ENCODE measurements at places on chromosomes 5 and 9.

DNA sequence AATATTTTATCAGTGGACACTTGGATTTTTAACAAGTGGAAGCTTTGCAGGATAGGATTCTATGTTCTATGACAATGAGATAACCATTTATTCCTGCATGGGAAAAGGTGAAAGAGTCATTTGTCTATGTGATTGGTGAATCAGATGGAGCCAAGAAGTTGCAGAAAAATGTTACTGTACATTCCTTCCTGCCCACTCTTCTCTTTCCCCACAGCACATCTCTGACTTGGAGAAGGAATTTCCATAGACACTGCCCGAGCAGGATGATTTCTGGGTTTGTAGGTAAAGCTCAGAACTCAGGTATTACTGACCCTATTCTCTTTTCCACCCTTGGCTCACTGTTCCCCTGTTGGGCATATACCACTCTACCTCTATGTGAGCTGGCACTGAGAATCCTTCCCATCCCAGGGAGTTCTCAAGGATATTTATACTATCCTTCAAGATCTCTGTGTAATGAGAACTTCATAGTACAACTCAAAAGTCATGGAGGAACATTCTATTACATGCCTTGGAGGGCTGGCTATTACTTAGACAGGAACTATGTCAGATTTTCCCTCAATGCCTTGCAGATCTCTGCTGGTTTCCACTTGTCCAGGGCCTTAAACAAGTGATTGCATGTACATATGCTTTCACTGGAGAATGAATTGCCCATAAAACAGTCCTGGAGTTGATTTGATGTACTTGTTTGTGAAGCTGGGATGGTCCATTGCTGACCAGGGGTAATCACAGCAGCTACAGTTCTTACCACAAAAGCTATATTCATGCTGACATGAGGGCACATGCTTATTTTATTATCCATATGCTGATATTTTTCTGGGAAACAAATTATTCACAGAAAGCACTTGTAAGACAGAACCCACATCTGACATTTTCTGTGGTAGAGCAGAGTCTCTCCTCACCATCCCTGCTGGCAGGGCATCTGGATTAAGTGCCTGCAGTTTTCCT is 24.1 kb downstream of the SLC1A3 start:
- DNase-seq = peak; percentile 19

- DNase-seq = no peak
These were observed 17.0 kb downstream of the MRPL36 start for GRCh38 chr5:1782385-1783215.

DNA sequence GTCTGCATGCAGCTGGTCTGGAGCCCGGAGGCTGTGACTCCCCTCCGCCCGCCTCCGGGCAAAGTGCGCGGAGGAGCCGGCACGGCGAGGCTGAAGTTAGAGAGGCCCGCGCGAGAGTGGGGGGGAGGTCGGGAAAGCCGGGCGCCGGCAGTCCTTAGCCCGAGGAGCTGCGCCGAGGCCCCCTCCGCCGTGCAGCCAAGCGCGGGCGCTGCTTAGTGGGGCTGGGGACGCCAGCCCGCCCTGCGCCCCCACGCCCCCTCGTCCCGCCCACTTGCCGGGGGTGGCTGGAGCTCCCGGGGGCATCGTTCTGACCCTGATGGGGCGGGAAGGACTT is 403 bp downstream of the NINJ1 start:
- peak; percentile 62 for DNase-seq

- no peak for DNase-seq
These were observed 36.1 kb downstream of the OLFML2A start for GRCh38 chr9:124813041-124813440.

GRCh38 chr5:158022393-158022792 is 163.4 kb upstream of the CLINT1 start:
- no peak for DNase-seq

- DNase-seq = no peak
These were observed 80.2 kb downstream of the PTPN3 start for GRCh38 chr9:109417585-109418544.

GRCh38 chr9:15529566-15530324 is 19.0 kb upstream of the PSIP1 start:
- no peak for DNase-seq

- no peak for DNase-seq
These were observed 91.9 kb upstream of the RASEF start for GRCh38 chr9:83154821-83155220.

GRCh38 chr5:82418608-82418950 is 140.4 kb upstream of the RPS23 start:
- no peak for DNase-seq

- DNase-seq = no peak
These were observed 106.0 kb downstream of the CAAP1 start for GRCh38 chr9:26786564-26786963.

GRCh38 chr5:777756-778161 is 6.8 kb downstream of the ZDHHC11B start:
- DNase-seq = no peak

- DNase-seq = no peak
These were observed 167.4 kb downstream of the TSSK1B start for GRCh38 chr5:113267361-113267900.

DNA sequence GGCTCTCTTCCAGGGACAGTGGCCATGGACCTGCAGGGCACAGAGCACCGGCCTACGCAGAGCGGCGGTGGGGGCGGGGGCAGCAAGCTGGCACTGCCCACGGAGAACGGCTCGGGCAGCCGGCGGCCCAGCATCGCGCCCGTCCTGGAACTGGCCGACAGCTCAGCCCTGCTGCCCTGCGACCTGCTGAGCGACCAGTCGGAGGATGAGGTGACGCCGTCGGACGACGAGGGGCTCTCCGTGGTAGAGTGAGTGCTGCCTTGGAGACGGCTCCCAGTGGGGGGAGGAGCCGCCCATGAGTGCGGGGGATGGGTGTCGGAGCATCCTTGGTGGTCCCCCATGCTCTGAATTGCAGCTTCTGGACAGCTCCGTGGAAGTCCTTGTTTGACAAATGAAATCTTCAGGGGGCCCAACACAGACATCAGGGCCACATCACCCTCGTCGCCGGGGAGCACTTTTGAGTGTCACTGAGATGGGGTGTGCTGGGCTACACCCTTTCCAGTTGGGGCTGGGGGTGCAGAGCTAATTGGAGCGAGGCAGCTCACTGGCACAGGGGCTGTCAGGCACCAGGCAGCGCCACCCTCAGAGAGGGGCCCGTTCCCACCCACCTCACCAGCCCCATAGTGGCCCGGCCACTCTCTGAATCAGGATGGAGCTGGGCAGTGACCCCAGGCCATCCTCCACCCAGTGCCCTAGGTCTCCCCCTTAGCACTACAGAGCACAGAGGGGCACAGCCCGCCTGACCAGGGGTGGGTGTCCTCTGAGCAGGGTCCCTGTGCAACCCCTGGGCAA is 70.9 kb downstream of the KCNT1 start:
- no peak for DNase-seq

DNA sequence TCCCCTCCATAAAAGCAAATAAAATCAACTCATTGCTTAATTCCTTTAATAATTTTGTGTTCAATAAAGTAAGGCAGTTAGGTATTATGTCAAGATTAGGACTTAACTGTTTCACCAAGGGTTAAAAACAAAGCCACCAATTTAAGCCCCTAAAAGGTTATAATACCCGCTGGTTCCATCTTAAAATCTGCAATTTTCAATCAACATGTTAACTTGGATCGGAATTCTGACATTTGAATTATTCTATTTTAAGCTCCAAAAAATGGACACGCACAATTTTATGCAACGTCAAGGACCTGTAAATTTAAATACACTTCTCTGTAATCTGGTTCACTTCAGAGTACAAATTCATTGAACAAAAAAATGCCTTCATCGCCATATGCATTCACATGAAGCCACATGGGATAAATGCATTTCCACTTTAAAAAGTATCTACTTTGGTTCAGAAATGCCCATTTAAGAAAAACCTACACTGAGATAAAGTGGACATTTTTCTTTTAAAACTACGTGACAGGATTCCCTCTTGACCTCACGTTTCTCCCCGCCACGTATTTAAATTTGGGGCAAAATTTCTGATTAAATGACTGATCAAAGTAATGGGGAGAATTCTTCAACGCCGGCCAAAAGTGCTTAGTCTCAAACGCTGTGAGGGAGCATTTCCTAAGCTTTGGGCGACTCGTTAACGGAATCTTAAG is 721 bp downstream of the GIN1 start:
- no peak for DNase-seq

DNA sequence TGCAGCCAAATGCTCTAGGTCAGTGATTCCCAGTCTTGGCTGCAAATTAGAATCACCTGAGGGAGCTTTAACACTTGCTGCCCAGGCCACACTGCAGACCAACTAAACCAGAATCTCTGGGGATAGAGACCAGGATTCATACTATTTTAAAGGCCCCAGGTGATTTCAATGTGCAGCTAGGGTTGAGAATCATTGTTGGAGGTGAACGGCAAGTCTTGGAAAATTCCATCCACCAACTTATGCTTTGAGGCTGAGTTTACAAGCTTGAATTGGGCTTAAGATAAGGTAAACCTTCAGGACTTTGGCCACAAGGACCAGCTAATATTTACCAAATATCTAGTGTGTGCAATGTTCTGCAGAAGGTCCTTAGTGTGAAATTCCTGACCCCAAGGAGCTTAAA is 27.5 kb downstream of the SLIT3 start:
- no peak for DNase-seq

- no peak for DNase-seq
These were observed 33.5 kb downstream of the SEMA4D start for GRCh38 chr9:89464300-89464901.

DNA sequence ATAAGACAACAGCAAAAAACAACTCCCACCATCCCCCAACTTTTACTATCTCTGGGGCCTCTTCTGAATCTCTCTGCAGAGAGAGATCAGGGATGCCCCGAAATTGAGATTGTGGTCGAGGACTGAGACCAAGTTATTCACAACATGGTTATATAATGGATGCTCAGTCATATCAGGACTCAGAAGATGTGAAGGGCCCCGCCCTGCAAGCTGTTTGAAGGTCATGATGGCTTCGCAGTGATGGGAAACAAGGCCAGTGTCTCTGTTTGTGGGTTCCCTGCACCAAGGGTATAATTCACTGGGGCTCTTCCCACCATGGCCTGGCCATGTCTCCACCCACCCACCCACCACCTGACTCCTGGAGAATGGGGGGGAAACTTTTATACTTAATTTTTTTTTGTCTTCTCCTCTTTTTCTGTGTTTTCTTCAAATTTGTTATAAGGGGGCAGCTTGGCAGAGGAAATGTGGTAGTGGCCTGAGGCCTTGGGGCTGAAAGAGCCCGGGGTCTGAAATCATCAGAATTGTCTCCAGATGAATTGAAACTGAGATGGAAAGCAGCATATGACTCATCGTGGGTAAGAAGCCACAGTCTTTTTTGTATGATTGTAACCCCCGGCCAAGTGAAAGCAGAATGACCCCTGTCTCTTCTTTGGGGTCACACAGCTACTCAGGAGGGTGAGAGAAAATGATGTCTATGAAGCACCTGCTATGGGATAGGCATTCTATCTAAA is 15.0 kb upstream of the TEX48 start:
- DNase-seq = peak; percentile 53

- peak; percentile 13 for DNase-seq
These were observed 1775.7 kb upstream of the C9orf72 start for GRCh38 chr9:29348999-29349398.

- DNase-seq = peak; percentile 33
These were observed 674.4 kb downstream of the PRR16 start for GRCh38 chr5:121138495-121138907.

GRCh38 chr5:54717459-54717858 is 199.9 kb downstream of the SNX18 start:
- no peak for DNase-seq

DNA sequence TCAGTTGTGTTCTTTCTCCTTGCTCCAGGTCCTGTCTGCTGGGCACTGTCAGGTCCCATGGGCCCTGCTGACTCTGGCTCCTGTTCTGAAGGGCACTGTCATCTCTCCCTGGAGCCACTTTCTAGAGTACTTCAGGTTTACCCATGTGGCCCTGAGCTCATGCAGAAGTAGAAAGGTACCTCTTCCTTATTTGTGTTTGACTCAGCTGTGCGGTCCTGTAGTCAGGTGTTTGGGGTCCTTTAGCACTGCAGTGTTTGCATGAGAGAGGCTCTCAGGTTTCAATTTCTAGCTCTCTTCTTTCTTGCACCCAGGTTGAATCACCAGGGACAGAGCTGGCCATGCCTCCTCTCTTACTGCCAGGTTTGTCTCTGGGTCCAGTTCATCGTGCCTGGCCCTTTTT is 71.5 kb downstream of the HSPA4 start:
- no peak for DNase-seq

GRCh38 chr5:141701360-141702119 is 19.5 kb upstream of the ARAP3 start:
- DNase-seq = no peak

DNA sequence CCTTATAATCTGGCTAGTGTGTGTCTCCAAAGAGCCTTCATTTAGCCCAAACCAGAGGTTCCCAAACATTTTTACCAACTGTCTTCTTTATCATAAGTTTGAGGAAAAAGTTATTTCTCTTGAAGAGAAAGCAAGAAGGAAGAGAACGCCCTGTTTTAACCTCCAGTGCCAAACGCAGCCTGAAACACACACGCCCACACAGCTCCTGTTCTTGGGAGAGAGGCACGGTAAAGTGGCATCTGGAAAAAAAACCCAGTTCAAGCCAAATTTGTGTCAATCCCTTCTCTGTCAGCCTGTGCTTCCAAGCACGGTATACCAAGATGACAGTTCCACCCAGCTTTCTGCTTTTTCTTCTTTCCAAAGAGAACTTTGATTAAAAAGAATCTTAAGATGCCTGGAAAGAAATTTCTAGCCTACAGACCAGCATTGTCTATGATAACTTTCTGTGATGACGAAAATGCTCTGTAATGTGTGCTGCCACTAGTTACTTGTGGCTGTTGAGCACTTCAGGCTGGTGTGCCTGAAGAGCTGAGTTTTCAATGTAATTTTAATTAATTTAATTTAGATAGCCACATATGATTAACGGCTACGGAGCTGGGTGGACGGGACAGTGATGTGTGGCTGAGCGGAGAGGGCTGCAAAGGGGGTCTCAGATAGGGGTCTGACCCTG is 62.3 kb downstream of the ACER2 start:
- DNase-seq = no peak

DNA sequence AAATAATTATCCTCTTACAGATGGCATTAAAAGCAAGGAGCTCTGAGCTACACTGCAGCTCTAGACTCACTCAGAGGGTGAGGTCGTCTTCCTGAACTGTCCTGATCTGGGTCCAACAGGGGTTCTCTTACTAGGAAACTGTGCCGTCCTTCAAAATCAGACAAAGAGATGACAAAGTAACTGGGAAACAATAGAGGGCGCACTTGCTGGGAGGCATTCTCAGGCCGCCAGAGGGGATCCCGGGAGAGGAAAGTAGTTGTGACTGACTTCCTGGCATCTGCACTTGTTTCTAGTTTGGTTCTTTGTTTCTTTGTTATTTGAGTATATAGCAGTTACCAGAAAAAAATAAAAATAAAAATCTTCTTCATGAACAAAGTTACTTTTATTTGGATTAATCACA is 142.9 kb upstream of the MSX2 start:
- peak; percentile 35 for DNase-seq

GRCh38 chr5:56346741-56347535 is 113.8 kb upstream of the ANKRD55 start:
- DNase-seq = peak; percentile 91
